CD8-positive, alpha-beta memory T cell (primary cell): ENCODE measurements at places on chromosomes 16 and 17. TPM values are rescaled to one million over a fixed set of nuclear protein-coding genes. Genes with fewer than 3 reads are reported as not detected.

GRCh38 chr16:65672960-65673359 is 551.1 kb upstream of the CDH11 start:
- H3K4me1 ChIP-seq, result no peaks in the 10 kb centered on the region
- no peaks in the 10 kb centered on the region for H3K27me3 ChIP-seq
- H3K36me3 ChIP-seq, result no peaks in the 10 kb centered on the region
- no peak for DNase-seq
- no peak overlapping the region for H3K4me3 ChIP-seq

DNA sequence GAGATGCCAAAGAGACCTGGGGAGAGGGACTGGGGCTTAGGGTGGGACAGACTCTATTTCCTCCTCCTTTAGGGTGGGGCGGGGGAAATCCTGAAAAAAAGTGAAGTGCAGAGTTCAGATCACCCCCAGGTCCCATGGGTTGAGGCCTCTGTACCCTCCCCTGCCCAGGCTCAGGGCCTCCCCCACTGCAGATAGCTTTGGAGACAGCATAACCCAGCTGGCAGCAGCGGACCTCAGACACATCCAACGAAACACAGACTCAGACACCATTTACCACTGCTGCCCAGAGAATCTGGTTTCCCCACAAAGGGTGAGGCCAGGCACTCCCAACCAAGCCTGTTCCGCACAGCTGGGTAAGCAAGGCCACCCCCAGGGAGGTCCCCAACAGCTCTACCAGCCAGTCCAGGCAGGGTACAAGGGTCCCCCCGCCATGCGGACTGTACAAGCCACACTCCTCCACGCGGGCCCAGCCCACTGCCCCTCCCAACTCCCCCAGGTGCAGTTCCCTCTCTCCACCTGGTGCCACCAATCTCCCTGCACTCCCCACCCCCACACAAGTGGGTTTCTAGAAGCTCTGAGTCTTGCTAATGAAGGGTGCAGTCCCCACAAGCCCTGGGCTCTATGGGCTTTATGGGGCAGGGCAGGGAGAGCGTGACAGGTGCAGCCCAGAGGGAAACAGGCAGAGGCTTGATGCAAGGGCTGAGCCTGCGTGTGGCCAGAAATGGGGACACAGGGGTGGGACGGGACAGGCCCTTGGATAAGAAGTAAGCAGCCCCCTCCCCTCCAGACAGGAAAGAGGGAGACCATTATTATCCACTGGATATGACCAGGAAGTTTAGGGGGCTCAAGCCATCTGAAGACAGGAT is 8.9 kb downstream of the RHBDF2 start:
- no peaks in the 10 kb centered on the region for H3K36me3 ChIP-seq
- no peak for DNase-seq

DNA sequence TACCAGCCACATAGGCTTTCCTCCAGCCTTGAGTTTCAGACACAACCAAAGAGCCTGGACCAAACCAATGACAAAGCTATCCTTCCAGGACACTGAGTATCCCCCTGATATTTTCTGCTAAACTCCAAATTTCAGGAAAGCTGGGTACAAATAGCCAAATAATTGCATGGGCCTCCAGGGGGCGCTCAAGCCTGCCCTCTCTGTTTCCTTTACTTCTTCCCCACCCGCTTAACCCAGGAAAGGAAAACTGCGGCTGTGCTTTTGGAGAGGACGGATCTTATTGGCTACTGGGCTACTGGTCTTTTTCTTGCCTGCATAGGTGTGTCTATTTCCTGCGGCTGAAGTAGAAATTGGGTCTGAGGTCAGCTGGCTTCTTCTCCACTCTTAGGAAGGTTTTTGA is 30.1 kb downstream of the GNGT2 start:
- no peak overlapping the region for H3K27ac ChIP-seq
- H3K27me3 ChIP-seq, result no peaks in the 10 kb centered on the region
- no peaks in the 10 kb centered on the region for H3K36me3 ChIP-seq
- DNase-seq, result peak; percentile 60
- H3K4me3 ChIP-seq, result no peak overlapping the region

DNA sequence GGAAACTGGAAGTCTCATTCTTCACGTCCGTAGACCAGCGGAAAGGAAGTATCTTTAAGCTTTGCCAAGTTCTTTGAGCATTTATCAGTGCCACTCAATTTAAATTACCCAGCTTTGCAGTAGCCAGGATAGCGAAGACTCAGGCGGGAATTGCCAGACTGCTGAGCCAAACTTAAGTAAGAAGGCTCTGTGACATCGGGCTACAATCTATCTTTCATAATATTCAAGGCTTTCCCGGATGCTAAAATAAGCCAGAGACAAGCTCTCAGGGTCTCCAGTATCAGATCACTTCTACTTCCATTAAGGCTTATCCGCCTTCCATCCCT is 436 bp upstream of the BRIP1 start:
- no peak for DNase-seq
- no peaks in the 10 kb centered on the region for H3K36me3 ChIP-seq
- H3K27me3 ChIP-seq, result no peaks in the 10 kb centered on the region
- peak overlapping the region; percentile 78 for H3K27ac ChIP-seq
- peak overlapping the region; percentile 84 for H3K4me3 ChIP-seq

- H3K36me3 ChIP-seq, result no peaks in the 10 kb centered on the region
- no peaks in the 10 kb centered on the region for H3K4me1 ChIP-seq
- DNase-seq, result no peak
- no peaks in the 10 kb centered on the region for H3K27me3 ChIP-seq
- H3K27ac ChIP-seq, result no peak overlapping the region
Observed at GRCh38 chr17:62996221-62996620, 30.2 kb downstream of the TANC2 start.

DNA sequence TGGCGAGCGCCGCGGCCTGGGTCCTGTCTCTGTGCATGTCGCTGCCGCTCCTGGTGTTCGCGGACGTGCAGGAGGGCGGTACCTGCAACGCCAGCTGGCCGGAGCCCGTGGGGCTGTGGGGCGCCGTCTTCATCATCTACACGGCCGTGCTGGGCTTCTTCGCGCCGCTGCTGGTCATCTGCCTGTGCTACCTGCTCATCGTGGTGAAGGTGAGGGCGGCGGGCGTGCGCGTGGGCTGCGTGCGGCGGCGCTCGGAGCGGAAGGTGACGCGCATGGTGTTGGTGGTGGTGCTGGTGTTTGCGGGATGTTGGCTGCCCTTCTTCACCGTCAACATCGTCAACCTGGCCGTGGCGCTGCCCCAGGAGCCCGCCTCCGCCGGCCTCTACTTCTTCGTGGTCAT is 6.8 kb downstream of the SSTR5 start:
- DNase-seq, result no peak
- H3K4me1 ChIP-seq, result no peaks in the 10 kb centered on the region
- peaks cover 3% of the 10 kb centered on the region for H3K27me3 ChIP-seq
- no peak overlapping the region for H3K27ac ChIP-seq

- no peaks in the 10 kb centered on the region for H3K36me3 ChIP-seq
- H3K27ac ChIP-seq, result peak overlapping the region; percentile 87
- peaks cover 4% of the 10 kb centered on the region for H3K4me1 ChIP-seq
- no peaks in the 10 kb centered on the region for H3K27me3 ChIP-seq
- DNase-seq, result peak; percentile 57
- H3K4me3 ChIP-seq, result peak overlapping the region; percentile 97
Observed at GRCh38 chr17:35373984-35374765, 754 bp upstream of the SLFN11 start.

DNA sequence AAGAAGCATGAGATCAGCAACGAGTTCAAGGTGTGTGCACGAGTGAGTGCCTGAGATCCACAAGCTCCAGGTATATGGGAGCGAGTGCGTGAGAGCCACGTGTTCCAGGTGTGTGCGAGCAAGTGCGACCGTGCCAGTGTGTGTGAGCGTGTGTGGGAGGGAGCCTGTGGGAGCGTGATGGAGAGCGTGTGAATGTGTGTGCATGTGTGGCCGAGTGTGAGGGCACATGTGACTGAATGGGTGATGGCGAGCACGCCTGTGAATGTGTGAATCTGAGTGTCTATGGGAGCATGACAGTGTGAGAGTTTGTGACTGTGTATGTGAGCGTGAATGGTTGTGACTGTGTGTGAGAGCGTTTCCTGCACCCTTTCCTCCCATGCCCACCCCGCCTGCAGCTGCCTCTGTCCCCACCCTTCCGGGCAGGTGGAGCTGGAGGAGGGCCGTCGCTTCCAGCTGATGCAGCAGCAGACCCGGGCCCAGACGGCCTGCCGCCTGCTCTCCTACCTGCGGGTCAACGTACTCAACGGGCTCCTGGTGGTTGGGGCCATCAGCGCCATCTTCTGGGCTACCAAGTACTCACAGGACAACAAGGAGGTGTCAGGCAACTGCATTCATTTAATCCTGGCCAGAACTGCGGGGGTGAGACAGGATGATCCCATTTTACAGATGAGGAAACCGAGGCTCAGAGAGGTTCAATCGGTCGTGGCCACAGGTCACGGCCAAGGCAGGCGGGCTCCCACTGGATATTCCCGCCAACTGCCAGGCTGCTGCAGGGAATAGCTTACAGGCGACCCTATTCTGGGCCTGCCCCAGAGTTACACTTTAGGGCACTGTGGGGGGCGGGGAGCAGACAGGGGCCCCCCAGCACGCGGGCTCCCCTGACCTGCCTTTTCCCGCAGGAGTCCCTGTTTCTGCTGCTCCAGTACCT is 3.7 kb downstream of the TMC8 start:
- H3K4me3 ChIP-seq, result peak overlapping the region; percentile 96
- DNase-seq, result peak; percentile 85
- H3K36me3 ChIP-seq, result peaks cover 49% of the 10 kb centered on the region
- no peaks in the 10 kb centered on the region for H3K27me3 ChIP-seq
- H3K4me1 ChIP-seq, result peaks cover 79% of the 10 kb centered on the region

- peaks cover 29% of the 10 kb centered on the region for H3K4me1 ChIP-seq
- H3K36me3 ChIP-seq, result peaks cover 44% of the 10 kb centered on the region
- no peak for DNase-seq
- no peaks in the 10 kb centered on the region for H3K27me3 ChIP-seq
- H3K4me3 ChIP-seq, result no peak overlapping the region
Observed at GRCh38 chr17:75244133-75244866, 17.1 kb downstream of the GGA3 start.

GRCh38 chr17:62614142-62614541 is 13.3 kb upstream of the MRC2 start:
- H3K27me3 ChIP-seq, result no peaks in the 10 kb centered on the region
- H3K4me1 ChIP-seq, result no peaks in the 10 kb centered on the region
- H3K36me3 ChIP-seq, result peaks cover 14% of the 10 kb centered on the region

GRCh38 chr16:58426966-58427365 is 34.7 kb downstream of the GINS3 start:
- no peaks in the 10 kb centered on the region for H3K36me3 ChIP-seq
- no peak overlapping the region for H3K4me3 ChIP-seq
- H3K4me1 ChIP-seq, result peaks cover 5% of the 10 kb centered on the region
- no peak overlapping the region for H3K27ac ChIP-seq
- H3K27me3 ChIP-seq, result no peaks in the 10 kb centered on the region

- peaks cover 6% of the 10 kb centered on the region for H3K36me3 ChIP-seq
- DNase-seq, result no peak
- H3K4me1 ChIP-seq, result peaks cover 15% of the 10 kb centered on the region
- H3K27me3 ChIP-seq, result no peaks in the 10 kb centered on the region
Observed at GRCh38 chr16:24150282-24150681, 105.9 kb upstream of the CACNG3 start.

DNA sequence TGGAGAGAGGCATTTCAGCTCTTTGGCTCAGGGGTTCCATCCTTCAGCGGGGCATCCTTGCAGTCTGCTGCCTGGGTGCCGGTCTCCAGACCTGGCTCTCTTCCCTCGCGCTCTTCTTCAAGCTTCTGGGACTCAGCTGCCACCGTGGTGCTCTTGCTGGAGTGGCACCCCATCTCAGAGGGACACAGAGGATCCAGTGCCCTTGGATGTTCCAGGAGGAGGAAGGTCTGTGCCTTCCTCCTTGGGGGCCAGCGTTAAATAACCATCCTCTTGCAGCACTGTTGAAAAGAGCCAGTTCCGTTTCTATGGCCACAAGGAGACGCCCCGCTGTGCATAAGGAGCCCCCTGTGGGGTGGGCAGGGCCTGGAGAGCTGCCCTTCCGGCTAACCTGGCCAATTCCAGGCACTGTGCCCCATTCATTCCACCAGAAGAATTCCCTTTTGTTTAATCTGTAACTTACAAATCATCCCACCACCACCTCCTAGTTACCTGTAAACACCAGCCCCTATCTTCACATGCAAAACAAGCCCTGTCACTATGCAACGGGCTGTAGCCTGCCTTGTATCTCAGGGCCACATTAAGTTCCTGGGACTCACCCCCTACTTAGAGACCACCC is 8.6 kb downstream of the CHD9NB start:
- H3K4me1 ChIP-seq, result no peaks in the 10 kb centered on the region
- no peaks in the 10 kb centered on the region for H3K36me3 ChIP-seq
- H3K4me3 ChIP-seq, result no peak overlapping the region

DNA sequence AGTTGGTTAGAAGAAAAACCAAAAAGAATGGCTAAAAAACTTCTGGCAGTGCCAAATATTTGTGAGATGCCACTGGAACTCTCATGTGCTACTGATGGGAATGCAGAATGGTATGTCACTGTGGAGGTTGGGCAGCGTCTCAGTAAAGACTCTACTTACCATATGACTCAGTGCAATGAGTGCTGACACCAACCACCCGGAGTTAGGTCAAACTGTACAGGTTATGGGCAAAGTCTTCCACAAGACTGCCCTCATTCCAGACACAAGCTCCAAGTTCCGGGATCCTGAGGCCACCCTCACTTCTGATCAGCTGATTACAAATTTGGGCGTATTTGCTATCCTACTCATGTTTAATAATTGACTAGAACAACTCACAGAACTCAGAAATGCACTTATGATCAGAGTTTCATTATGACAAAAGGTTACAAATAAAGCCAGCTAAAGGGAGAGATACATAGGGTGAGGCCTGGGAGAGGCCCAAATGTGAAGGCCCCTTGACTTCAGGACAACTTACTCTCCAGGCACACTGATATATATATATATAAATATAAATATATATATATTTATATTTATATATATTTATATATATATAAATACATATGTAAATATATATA is 114.9 kb downstream of the TRIM37 start:
- H3K4me1 ChIP-seq, result no peaks in the 10 kb centered on the region
- DNase-seq, result no peak
- H3K27ac ChIP-seq, result no peak overlapping the region

GRCh38 chr17:37300683-37301082 is 75.1 kb upstream of the C17orf78 start:
- DNase-seq, result no peak
- no peaks in the 10 kb centered on the region for H3K4me1 ChIP-seq
- H3K36me3 ChIP-seq, result no peaks in the 10 kb centered on the region
- H3K27me3 ChIP-seq, result no peaks in the 10 kb centered on the region
- H3K27ac ChIP-seq, result no peak overlapping the region
- no peak overlapping the region for H3K4me3 ChIP-seq

DNA sequence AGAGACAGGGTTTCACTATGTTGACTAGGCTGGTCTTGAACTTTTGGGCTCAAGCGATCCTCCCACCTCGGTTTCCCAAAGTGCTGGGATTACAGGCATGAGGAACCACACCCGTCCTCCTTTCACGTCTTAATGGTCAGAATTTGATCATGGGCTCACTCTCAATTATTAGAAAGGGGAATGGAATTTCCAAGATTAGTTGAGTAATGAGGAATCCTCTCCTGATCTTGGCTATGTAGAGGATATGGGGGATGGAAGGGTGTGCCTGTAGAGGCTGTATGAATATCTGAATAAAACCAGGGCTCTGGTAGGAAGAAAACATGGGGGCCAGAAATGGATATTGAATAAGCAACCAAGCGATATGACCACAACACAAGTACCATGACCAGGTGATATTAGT is 25.9 kb upstream of the SMURF2 start:
- no peaks in the 10 kb centered on the region for H3K4me1 ChIP-seq
- H3K4me3 ChIP-seq, result no peak overlapping the region
- no peak overlapping the region for H3K27ac ChIP-seq
- DNase-seq, result no peak

Gene CACNG5
- not detected for total RNA-seq

Gene CMTM1
- 8.6 TPM for total RNA-seq

Gene CRHR1
- total RNA-seq, result not detected
